Neural cell (in vitro differentiated cells): ENCODE measurements at places on chromosomes 16 and 17. TPM values are rescaled to one million over a fixed set of nuclear protein-coding genes. Genes with fewer than 3 reads are reported as not detected.

SCARF1 gene
- 3.0 and 5.4 TPM in 2 replicates for polyA plus RNA-seq

UBN1 gene
- polyA plus RNA-seq, result 17.1 and 18.5 TPM in 2 replicates

TSEN54 gene
- polyA plus RNA-seq, result 32.2 and 37.7 TPM in 2 replicates

HS3ST3A1 gene
- polyA plus RNA-seq, result 0.56 TPM in 1 of 2 replicates, not detected in the other

FSCN2 gene
- polyA plus RNA-seq, result 3.6 and 4.8 TPM in 2 replicates

PRAC1 gene
- not detected in 2 replicates for polyA plus RNA-seq

RNF43 gene
- polyA plus RNA-seq, result not detected in 2 replicates

MYADML2 gene
- polyA plus RNA-seq, result 1.1 and 1.2 TPM in 2 replicates

KRT27 gene
- not detected in 2 replicates for polyA plus RNA-seq

CES5A gene
- polyA plus RNA-seq, result 0.27 and 0.62 TPM in 2 replicates

CCL16 gene
- polyA plus RNA-seq, result not detected in 2 replicates
